Muscle of arm (tissue), 14 donors: ENCODE measurements at places on chromosomes 11 and 22. TPM values are rescaled to one million over a fixed set of nuclear protein-coding genes. Genes with fewer than 3 reads are reported as not detected.

- DNase-seq, result no peak
Measured at GRCh38 chr11:133500435-133500834, 31.9 kb downstream of the OPCML start.

The MAML2 gene
- 17.5 TPM for polyA plus RNA-seq

GRCh38 chr11:14306481-14306880 lies 52.5 kb downstream of the RRAS2 start:
- no peak for DNase-seq

- no peak for DNase-seq
Measured at GRCh38 chr11:134349802-134350355, 18.1 kb downstream of the GLB1L2 start.

The GLB1L2 gene
- 1.4 TPM for polyA plus RNA-seq

The WNT7B gene
- 5.3 TPM for polyA plus RNA-seq

DNA sequence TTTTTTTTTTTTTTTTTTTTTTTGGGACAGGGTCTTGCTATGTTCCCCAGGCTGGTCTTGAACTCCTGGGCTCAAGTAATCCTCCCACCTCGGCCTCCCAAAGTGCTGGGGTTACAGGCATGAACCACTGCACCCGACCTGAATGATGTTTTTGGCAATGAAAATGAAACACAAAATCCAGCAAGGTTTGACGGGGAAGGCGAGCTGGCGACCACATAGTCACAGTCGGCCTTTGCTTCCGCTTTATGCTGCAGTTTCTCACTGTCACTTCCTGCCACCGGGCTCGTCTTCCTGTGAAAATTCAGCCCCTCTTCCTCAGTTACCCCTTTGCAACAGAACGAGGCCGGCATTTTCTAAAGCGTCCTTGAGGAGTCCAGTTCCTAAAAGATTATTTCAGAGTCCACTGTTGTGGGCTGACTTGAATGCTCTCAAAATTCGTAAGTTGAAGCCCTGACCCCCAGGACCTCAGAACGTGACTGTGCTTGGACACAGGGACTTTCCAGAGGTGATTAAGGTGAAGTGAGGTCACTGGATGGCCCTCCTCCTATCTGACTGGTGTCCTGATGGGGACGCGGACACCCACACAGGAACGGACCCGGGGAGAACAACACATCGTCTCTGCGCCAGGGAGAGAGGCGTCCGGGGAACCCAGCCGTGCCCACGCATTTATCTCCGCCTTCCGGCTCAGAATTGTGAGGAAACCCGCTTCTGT lies 2.9 kb upstream of the BID start:
- DNase-seq, result no peak

DNA sequence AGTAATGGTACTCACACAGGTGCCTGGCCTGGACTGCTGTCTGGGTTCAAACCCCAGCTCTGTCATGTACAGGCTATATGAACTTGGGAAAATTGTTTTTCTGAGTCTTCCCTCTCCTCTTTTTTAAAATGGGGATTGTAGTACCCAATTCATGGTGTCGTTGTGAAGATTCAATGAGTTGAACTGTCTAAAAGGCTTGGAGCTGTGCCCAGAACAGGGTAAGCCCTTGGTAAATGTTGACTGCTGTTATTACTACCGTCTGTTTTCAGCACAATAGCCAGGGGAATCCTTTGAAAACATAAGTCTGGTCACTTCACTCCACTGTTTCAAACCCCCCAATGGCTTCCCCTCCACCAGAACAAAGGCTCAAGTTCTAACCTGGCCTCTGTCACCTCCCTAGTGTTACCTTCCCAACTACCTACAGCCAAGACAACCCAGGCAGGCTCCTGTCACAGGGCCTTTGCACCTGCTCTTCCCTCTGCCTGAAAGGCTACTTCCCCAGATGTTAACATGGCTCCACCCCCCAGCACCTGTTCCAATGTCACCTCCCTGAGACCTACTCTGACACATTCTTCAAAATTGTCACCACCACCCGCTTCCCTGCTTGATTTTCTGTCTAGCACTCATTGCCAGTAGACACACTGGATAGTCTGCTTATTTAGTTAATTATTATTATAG lies 152.8 kb downstream of the CHST1 start:
- DNase-seq, result no peak

- no peak for DNase-seq
Measured at GRCh38 chr11:20363500-20364340, at the start of gene HTATIP2. HTATIP2 (plus strand) TSS chr11:20363714; CDS start chr11:20364238, 524 bp downstream.

The SLC35F2 gene
- 3.7 TPM for polyA plus RNA-seq

The GAB4 gene
- polyA plus RNA-seq, result 0.07 TPM

DNA sequence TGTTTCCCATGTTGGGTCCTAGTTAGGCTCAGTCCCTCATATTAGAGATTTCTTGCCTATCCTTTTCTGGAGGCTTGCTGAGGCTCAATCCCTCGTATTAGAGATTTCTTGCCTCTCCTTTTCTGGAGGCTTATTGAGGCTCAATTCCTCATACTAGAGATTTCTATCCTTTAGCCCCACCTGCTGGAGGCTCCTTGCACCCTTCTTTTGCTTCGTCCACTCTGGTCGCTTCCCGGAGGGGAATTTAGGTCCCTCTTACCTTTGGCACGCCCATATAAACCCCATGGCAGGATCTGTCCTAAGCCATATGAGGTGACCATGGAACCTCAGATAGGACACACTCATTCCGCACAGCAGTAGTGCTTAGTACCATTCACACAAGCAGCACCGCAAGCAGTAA lies 15.9 kb downstream of the CYP2D6 start:
- no peak for DNase-seq

DNA sequence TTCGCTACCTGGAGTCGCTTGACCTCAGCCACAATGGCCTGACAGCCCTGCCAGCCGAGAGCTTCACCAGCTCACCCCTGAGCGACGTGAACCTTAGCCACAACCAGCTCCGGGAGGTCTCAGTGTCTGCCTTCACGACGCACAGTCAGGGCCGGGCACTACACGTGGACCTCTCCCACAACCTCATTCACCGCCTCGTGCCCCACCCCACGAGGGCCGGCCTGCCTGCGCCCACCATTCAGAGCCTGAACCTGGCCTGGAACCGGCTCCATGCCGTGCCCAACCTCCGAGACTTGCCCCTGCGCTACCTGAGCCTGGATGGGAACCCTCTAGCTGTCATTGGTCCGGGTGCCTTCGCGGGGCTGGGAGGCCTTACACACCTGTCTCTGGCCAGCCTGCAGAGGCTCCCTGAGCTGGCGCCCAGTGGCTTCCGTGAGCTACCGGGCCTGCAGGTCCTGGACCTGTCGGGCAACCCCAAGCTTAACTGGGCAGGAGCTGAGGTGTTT lies 12.8 kb downstream of the TSKU start:
- no peak for DNase-seq

DNA sequence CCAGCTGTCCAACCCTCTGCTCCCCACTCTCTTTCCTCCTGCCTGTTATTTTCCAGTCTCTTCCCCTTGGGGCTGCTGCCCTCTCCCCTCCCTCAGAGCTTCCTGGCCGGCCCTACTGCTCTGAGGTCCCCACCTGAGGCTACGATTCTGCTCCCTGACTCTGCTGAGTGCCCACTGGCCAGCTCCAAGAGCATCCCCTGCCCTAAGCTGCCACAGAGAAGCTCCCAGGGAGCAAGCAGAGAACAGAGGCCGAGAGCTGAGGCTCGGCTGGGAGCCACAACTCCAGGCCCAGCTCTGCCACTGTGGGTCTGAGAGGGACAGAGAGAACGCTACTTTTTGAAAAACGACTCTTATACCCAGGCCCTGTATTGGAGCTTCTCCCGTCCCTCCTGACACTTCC lies 61.1 kb downstream of the CHRDL2 start:
- DNase-seq, result no peak

- DNase-seq, result no peak
Measured at GRCh38 chr11:20156280-20156875, 3.9 kb downstream of the DBX1 start.

The SYT12 gene
- 0.08 TPM for polyA plus RNA-seq
